Right lung (tissue), 10 donors: ENCODE measurements at places on chromosomes 6 and 20.

GRCh38 chr6:37871616-37872372, 52.3 kb downstream of the ZFAND3 start:
- no peak for DNase-seq

- DNase-seq, result no peak
Measured at GRCh38 chr6:132527791-132528190, 10.3 kb upstream of the TAAR9 start.

GRCh38 chr6:6008648-6009421, 2.1 kb upstream of the NRN1 start:
- DNase-seq, result no peak

DNA sequence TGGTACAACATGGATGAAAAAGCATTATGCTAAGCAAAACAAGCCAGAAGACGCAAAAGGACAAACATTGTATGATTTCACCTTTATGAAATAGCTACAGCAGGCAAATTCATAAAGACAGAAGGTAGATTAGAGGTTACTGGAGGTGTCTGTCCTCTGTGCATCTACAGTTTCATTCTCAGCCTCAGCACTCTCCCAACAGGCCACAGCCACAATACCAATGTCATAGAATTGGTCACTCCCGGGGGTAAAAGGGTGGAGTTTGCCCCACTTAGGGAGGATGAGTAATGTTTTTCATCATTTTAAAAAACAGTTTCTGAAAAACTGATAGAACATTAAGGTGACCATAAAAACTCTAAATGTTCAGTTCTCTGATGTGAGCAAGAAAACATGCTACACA, 17.2 kb upstream of the TMX4 start:
- DNase-seq, result no peak

DNA sequence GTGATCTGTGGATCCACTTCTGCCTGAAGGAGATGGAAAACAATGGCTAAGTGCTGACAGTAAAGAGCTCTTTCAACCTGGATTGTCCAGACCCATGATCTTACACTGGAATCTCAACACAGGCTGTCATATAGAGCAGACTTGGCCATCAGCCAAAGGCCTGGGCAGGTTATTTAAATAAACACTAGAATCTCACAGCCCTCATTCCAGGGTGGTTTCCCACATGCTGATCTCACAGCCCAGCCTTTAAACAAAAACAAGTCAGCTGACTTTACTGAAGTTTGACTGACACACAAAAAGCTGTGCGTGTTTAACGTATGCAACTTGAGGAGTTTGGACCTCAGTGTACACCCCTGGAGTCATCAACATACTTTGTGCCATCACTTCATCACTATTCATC, 28.4 kb downstream of the SYNDIG1 start:
- peak; percentile 42 for DNase-seq

GRCh38 chr6:99588618-99589289, 17.9 kb upstream of the PRDM13 start:
- peak; percentile 70 for DNase-seq

- DNase-seq, result no peak
Measured at GRCh38 chr20:58256842-58257241, 28.4 kb upstream of the ANKRD60 start.

- DNase-seq, result no peak
Measured at GRCh38 chr6:33750244-33750991, 3.7 kb upstream of the IP6K3 start.

GRCh38 chr20:18718129-18718528, 95.5 kb upstream of the SCP2D1 start:
- no peak for DNase-seq

DNA sequence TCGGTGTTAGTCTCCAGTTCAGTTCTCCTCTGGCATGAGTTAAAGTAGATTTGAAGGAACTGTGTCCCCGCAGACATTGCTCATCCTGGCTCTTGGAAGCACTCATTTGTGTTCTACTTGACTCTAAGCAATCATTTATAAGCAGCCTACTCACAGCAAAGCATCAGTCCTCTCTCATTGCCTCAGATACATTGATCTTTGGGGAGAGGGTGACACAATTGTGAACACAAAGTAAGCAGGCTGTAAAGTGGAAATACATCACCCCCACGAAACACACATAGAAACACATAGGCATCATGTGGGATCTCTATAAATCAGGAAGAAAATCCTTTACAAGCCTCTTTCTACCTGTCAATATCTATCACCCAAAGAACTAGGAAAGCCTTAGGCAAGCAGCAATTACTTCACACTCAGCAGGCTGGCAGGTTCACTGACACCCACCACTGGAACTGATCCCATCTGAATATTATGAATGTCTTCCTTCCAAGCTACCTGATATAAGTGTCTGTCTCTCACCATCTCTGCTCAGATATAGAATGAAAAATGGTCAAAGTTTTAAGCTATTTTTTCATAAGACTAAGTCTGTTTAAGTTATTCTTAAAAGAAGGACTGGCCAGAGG, 675.8 kb downstream of the HACE1 start:
- no peak for DNase-seq

DNA sequence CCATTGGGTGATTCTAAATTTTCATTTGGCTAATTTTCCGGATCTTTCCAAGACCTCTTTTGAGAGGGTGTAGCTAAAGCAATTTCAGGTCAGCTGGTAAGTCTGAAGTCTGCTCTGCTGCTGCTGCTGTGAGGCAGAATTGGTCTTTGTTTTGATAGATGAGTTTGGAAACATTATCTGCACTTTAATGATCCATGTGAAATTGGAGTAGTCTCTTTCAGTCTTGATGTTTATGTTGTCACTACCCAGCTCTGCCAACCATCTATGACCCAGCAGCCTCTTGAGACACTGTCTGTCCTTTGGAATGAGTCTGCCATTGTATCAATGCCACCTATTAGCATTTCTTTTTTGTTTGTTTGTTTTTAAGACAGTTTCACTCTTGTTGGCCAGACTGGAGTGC, 44.1 kb downstream of the TXNDC5 start:
- no peak for DNase-seq

DNA sequence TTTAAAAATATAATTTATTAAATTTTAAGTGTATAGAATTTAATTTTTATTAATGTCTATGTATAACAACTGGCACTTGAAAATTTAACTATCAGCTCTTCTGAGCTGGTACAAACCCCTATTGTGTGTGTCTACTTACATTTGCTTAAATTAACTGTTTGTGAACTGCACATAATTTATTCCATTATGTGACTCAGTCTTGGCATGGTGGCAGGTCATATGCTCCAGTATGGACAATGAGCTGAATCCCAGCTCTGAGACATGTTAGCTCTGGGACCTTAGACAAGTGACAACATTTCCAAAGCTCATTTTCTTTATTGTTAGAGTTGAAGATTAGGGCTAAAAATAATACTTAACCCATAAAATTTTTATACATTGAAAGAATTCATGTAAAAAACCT, 526.1 kb upstream of the MARCKS start:
- no peak for DNase-seq

DNA sequence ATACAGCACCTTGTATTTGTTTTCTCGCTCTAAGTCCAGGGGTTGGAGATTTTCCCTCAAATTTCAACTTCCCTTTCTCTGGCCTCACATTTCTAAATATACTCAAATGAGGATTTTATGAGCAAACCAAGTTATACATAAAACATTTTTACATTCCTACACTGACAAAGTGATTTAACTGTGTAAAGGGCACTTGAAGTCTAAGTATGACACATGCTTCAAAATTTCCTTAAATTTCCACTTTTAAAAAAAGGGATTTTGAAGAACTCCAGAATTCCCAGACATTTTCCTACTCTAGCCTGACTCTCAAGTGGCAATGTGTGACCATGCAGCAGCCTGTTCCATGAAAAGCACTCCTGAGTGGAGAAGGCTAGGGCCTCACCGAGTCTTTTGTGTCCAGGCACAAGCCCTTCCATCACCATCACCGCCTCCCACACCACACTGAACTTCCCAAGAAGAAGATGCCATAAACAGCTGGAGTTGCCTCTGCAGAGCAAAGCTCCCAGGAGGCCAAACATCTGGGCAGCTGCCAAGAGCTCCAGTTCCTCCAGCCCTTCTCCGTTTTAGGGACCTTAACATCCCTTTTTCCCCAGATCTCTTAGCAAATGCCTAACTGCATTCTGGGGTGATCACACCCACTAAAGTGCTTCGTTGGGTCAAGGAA, 68.9 kb downstream of the NCR2 start:
- no peak for DNase-seq

DNA sequence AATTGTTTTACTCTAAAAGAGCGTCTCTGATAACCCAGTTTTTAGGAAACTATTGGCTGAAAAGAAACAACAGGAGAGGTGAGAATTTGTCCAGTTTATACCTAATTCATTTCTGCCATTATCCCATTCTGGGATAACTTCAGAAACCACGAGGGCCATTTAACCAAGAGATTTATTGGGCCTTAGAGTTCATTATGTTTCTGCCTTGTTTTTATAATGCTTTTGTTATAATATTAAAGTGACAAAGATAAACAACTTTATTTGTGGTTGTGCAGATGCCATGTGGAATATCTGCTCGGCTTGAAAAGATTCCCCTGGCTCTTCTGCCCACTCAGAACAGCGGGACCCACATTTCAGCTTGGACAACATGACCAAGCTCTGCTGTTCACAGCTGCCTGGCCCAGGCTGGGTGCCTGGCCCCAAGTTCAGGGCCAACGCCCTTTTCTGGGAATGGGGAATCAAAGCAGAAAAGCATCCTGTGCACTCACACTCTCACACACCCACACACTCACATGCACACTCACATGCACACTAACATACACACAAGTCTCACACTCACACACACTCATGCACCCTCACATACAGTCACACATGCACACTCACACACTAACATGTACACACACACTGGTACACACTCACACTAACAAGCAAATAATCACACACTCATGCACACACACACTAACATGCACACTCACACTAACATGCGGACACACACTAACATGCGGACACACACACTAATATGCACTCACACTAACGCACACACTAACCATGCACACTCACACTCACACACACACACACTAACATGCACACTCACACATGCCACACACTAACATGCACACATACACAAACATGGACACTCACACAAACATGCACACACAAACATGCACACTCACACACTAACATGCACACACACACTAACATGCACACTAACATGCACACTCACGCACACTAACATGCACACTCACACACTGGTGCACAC, 86.7 kb upstream of the NEDD9 start:
- no peak for DNase-seq

- DNase-seq, result peak; percentile 46
Measured at GRCh38 chr6:30981942-30982772, 1.4 kb upstream of the MUC21 start.

DNA sequence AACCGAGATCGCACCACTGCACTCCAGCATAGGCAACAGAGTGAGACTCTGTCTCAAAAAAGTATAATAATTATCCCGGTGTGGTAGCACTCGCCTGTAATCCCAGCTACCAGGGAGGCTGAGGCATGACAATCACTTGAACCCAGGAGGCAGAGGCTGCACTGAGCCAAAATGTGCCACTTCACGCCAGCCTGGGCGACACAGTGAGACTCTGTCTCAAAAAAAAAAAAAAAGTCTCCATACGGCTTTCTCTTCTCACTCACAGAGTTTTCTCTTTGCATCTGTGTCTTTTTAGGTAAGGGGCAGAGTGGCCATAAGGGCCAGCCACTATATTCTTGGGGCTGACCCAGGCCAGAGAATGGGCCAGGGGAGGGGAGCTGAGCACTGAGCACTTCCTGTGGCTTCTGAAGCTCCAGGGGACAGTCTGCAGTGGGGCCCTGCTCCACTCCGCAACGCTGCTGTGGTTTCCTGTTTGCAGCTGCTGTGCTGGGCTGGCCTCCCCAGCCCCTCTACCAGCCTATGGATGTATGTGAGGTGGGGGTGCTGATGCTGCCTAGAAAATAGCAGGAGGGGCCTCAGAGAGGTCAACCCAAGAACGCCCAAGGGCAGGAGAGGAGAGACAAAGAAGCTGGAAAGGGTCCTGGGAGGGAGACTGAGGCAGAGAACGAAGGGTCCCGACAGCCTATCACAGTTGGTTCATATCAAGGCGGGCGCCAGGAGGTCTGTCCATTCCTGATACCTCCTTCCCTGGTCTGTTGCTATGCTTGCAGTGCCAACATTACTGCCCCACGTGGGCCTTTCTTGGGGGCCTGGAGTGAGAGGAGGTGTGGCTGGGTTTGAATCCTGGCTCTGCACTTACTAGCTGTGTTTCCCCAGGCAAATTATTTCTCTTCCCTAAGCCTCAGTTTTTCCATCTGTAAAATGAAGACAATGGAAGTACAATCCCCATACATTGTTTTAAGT, 16.0 kb downstream of the SLA2 start:
- no peak for DNase-seq

GRCh38 chr6:120966321-120966720, 368.0 kb downstream of the TBC1D32 start:
- DNase-seq, result no peak

- DNase-seq, result peak; percentile 30
Measured at GRCh38 chr6:70221025-70221714, 81.7 kb downstream of the COL9A1 start.

- DNase-seq, result peak; percentile 53
Measured at GRCh38 chr20:33531047-33531877, 41.4 kb downstream of the CBFA2T2 start.

- DNase-seq, result no peak
Measured at GRCh38 chr20:43397147-43397546, 60.5 kb upstream of the SRSF6 start.

GRCh38 chr6:150566486-150566885, 33.2 kb upstream of the PLEKHG1 start:
- no peak for DNase-seq

GRCh38 chr6:133040094-133040802, 200.9 kb upstream of the EYA4 start:
- DNase-seq, result no peak

DNA sequence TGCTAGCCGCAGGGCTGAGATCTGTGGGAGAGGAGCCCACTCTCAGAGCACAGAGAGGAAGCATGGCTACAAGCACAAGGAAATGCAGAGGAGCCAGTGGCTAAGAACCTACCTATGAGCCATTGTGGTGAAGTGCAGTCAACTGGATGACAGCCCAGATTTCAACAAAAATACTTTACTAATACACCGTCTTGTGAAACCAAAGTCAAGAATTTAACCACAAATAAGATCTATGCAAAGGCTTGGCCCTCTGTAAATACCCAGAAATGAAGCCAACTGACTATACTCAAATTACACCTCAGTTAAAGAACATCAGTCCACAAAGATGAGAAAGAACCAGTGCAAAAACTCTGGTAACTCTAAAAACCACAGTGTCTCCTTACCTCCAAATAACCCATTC, 40.1 kb upstream of the PTCHD4 start:
- no peak for DNase-seq

GRCh38 chr20:44494681-44495080, 19.0 kb downstream of the TTPAL start:
- DNase-seq, result no peak
